Hepatocyte (in vitro differentiated cells): ENCODE measurements at places on chromosomes 3 and 15. TPM values are rescaled to one million over a fixed set of nuclear protein-coding genes. Genes with fewer than 3 reads are reported as not detected.

DNA sequence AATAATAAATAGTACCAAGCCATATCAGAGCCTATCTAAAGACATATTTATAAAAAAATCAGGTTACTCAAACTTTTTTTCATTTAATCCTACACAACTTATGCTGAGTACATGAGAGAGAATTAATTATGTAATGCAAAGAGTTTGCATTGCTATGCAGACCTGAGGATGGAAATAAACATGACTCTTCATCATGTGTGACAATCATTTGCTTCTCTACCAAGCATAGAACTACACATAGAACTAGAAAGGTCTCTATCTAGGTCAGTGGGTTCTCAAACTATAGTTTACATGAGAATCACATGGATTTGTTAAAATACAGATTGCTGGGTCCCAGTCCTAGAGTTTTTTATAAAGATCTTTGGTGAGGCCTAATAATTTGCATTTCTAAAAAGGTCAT lies 86.8 kb downstream of the GBE1 start:
- DNase-seq: no peak
- no peaks in the 10 kb centered on the region for H3K36me3 ChIP-seq
- H3K27me3 ChIP-seq: no peaks in the 10 kb centered on the region

- no peaks in the 10 kb centered on the region for H3K36me3 ChIP-seq
- peaks cover 68% of the 10 kb centered on the region for H3K4me1 ChIP-seq
- H3K27me3 ChIP-seq: no peaks in the 10 kb centered on the region
- no peak overlapping the region for H3K4me3 ChIP-seq
- no peak for DNase-seq
- H3K27ac ChIP-seq: no peak overlapping the region
Measured at GRCh38 chr3:11616551-11616950, 27.2 kb downstream of the VGLL4 start.

DNA sequence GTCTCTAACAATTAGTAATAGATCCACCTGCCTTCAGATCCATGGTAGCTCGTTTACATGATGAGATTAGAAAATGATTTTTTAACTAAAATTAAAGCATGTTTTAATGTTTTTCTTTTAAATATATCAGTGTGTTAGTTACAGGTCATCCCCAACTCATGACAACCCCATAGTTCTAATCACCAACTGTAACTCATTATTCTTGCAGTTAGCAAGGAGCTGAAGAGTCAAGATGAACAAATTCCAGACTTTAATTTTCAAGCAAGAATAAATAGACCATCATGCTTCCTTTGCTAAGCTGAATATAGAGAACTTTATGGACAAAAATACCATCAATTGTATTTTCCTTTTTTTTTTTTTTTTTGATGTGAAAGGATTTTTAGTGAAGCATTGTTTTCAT lies 101.1 kb downstream of the TOP2B start:
- no peak for DNase-seq
- no peaks in the 10 kb centered on the region for H3K36me3 ChIP-seq
- no peaks in the 10 kb centered on the region for H3K27me3 ChIP-seq
- no peak overlapping the region for H3K27ac ChIP-seq
- H3K4me1 ChIP-seq: no peaks in the 10 kb centered on the region
- H3K4me3 ChIP-seq: no peak overlapping the region

DNA sequence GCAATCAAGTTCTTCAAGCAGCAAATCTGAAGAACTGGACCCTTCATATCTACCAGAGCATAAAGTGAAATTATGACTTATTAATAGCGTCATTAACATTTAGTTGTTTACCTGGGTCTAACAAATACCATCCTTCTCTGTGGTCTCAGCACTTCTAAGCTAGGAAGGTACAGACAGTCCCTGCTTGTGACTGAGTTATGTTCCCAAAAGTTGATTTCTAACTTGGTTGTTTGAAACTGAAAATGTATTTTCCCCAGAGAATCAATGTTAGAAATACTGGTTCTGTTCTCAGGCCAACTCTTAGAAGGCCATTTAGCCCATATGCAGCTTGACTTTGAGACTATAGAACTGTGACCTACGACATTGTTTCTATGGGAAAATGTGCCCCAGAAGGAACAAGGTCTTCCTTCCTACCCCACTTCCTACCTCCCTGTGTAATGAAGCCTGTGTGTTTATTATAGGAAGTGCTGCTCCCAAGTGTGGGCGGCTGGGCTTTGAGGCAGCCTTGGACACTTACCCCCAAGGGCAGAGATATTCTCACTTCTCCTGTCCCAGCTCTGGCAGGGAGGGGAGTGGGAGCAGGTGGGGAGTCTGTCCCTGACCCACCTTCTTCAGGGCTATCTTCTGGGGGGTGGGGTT lies 12.2 kb upstream of the MAPK6 start:
- no peaks in the 10 kb centered on the region for H3K4me1 ChIP-seq
- no peak overlapping the region for H3K27ac ChIP-seq
- no peak for DNase-seq
- no peak overlapping the region for H3K4me3 ChIP-seq
- no peaks in the 10 kb centered on the region for H3K27me3 ChIP-seq
- H3K36me3 ChIP-seq: no peaks in the 10 kb centered on the region

GOLGA8T gene
- not detected in 2 replicates for total RNA-seq

- no peaks in the 10 kb centered on the region for H3K36me3 ChIP-seq
- peak overlapping the region; percentile 93 for H3K27ac ChIP-seq
- H3K4me1 ChIP-seq: peaks cover 59% of the 10 kb centered on the region
- no peak for DNase-seq
- no peaks in the 10 kb centered on the region for H3K27me3 ChIP-seq
Measured at GRCh38 chr15:65087873-65088642, 11.5 kb downstream of the KBTBD13 start.
